ENCODE measurements at places on chromosomes 7 and 10.

- no peak for DNase-seq
These were observed 7.9 kb upstream of the SEPTIN7 start for GRCh38 chr7:35792873-35793489.

GRCh38 chr7:92762851-92763250, 73.5 kb downstream of the CDK6 start:
- no peak for DNase-seq

- DNase-seq, result no peak
These were observed 52.2 kb upstream of the SUN1 start for GRCh38 chr7:780081-780480.

GRCh38 chr7:107551936-107552335, 11.8 kb downstream of the COG5 start:
- no peak for DNase-seq

GRCh38 chr7:90081621-90082020, 72.6 kb upstream of the STEAP1 start:
- no peak for DNase-seq
